ENCODE measurements at places on chromosomes 4 and X.

DNA sequence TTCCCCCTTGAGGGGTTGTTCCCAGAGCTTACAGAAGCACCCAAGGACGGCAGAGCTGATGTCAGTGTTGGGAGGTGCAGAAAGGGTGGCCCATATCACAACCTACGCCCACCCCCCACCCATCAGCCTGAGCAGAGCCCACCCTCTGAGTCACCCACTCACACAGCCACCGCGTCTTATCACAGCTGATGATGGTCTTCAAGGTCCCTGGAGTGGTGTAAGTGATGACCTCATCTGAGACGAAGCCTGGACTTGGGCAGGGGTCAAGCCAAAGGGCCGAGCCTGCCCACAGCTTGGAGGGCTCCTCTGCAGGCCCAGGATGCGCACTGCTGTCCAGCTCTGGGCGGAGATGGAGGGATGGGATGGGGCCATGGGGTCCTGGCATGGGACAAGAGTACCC lies 3.0 kb upstream of the HTRA3 start:
- no peak for DNase-seq

DNA sequence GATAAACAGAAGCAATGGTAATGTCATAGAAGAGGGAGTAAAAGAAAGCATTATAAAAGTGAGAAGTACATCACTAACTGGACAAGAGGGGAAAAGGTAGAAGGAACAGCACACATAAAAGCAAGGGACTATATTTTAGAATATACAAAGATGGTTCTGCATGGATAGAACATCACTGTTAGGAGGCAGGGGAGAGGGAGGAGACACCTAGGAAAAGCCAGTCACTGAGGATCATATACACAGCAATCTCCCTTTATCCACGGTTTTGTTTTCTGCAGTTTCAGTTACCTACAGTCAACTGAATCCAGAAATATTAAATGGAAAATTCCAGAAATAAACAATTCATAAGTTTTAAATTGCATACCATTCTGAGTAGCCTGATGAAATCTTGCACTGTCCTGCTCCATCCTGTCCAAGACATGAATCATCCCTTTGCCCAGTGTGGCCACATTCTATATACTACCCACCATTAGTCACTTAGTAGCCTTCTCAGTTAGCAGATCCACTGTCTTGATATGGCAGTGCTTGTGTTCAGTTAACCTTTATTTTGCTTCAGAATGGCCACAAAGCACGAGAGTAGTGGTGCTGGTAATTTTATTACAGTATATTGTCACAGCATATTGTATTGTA lies 74.2 kb downstream of the PPA2 start:
- no peak for DNase-seq

- no peak for DNase-seq
These were observed 19.3 kb downstream of the DDIT4L start for GRCh38 chr4:100170986-100171385.

DNA sequence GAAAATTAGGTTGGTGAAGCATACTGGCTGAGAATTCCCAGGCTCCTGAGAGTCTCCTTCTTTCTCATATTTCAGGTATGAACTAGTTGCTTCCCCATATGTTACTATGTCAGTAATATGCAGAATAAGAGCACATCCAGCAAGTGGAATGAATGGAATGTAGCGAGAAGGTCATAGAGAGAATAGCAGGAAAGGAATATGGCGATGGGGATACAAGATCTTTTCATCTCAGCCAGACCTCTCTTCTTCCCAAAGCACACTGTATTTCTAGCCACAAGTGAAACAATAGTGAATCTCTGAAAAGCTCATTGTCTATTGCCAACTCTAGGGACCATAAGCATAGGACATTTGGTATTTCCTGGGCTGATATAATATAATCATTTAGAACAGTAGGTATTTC lies 54.6 kb upstream of the MMAA start:
- DNase-seq = no peak
